ENCODE measurements at places on chromosomes 4 and X.

- no peak for DNase-seq
Measured at GRCh38 chr4:104915864-104916263, 230.8 kb upstream of the TET2 start.

- DNase-seq = no peak
Measured at GRCh38 chr4:89674876-89675459, 162.0 kb downstream of the SNCA start.

DNA sequence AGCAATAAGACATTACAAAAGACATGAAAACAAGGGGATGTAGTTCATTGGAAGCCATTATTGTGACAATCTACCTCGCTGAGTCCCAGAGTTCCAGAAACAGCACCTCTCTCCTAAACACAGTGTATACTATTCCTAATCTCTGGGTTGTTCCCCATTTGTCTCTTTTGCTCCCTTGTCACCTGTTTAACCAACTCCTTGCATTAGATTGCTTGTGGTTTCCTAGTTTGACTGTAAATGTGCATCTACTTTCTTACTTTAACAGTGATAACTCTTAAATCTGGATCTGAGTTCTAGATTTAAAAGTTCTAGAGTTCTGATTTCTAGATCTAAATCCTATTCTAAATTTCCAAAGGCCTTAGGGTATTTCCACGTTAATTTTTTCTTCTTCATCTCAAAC, 71.6 kb upstream of the TET2 start:
- DNase-seq = no peak

DNA sequence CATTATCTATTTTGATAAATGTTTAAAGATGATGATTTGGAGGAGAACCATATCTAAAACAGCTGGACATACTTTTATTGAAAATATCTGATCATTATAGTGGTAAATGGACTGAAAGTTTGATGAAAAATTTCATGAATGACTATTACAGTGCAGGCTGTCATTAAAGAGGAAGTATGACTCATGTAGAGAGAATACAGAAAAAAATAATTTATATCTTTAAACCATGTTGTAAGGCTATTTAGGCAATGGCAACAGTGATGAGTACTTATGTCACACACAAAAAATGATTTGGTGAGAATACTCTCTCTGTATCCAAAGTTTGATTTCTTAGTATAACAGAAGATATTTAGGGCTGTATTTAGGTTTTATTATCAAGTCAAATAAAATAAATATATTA, 3.9 kb upstream of the GLRB start:
- DNase-seq = peak; percentile 36

DNA sequence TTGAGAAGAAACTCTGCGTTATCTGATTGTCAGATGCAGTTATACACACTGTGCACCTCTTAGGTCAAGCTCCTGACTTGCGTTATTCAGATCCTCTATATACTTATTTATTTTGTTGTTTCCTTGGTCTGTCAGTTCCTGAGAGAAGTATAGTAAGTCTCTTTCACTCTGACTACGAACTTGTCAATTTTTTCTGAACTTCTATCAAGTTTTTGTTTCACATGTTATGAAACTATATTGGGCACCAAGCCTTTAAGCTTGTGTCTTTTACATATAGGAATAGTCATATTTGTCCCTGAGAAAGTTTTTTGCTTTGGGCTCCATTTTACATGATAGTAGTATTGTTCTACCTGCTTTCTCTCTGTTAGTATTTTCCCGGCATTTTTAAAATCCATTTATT, 31.7 kb downstream of the ZNF275 start:
- no peak for DNase-seq

- DNase-seq = no peak
Measured at GRCh38 chr4:6749340-6750171, 33.0 kb upstream of the KIAA0232 start.

DNA sequence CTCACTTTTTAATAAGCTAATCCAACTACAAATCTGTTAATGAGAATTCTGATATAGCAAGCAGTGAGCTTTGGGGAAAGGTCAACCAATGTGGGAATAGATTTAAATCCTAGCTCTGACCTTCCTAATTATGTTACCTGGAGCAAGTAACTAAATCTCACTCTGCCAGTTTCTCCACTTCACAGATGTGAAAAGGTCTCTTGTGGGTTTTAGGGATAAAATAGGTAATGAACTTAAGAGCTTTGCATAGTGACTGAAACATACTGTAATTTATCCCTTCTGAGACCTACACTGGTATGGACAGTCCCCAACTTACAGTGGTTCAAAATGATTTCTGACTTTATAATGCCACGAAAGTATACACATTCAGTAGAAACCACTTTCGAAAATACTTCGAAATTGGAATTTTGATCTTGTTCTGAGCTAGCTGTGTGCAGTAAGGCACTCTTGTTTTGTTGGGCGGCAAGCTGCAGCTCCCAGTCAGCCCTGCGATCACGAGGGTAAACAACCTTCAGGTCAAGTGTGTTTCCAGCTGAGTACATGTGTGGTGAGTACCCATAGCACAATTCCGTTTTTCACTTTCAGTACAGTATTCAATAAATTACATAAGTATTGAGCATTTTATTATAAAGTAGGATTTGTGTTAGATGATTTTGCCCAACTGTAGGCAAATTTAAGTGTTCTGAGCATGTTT, 93.7 kb downstream of the ADGRL3 start:
- DNase-seq = no peak

DNA sequence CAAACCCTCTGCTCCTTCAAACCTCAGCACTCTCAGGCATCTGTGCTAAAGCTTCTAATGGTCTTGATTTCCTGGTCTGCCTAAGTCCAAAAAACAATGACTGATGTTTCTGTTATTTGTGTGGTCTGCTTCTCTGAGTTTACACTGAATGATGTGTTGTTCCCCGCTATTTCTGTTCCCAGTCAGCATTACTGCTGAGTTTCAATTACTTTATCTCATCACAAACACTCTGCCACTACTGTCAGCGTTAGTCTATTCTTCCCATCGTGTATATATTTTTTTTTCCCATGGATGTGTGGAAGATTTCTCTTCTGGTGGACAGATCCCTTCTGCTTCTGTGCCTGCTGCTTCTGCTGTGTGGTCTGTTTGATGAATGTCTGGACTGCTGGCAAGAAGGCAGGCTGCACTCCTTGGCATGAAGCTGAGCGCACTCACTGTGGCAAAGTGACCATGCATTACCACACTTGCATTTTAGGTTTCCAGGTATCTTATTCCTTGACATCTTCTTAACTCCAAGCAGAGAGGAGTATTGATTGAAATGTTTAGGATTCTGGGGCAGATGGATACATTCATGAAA, 106.9 kb upstream of the PAQR3 start:
- no peak for DNase-seq

- DNase-seq = no peak
Measured at GRCh38 chr4:90152024-90152423, 24.8 kb downstream of the CCSER1 start.

GRCh38 chrX:13088156-13088487, 43.7 kb upstream of the FAM9C start:
- no peak for DNase-seq

- no peak for DNase-seq
Measured at GRCh38 chr4:89759426-89759825, 77.5 kb downstream of the SNCA start.

DNA sequence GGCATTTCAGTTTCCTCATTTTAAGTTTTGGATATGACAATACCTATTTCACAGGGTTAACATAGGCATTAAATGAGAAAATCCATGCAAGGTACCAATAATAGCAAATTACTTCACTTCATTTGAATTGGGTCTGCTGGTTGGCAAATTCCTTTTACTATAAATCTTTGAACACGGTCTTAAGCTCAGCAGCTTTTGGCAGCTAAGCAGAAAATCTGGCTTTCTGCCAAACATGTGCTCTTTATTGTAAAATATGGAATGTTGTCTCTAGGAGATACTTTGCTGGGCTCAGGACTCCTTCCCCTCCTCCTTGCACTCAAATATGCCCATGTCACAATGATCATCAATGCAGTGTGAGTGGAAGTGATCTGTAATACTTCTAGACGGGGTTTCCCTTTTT, 16.8 kb upstream of the DMP1 start:
- peak; percentile 48 for DNase-seq

All from OCI-M1 (cell line).